Left renal pelvis (tissue), 4 donors: ENCODE measurements at places on chromosomes 7 and 10. TPM values are rescaled to one million over a fixed set of nuclear protein-coding genes. Genes with fewer than 3 reads are reported as not detected.

DNA sequence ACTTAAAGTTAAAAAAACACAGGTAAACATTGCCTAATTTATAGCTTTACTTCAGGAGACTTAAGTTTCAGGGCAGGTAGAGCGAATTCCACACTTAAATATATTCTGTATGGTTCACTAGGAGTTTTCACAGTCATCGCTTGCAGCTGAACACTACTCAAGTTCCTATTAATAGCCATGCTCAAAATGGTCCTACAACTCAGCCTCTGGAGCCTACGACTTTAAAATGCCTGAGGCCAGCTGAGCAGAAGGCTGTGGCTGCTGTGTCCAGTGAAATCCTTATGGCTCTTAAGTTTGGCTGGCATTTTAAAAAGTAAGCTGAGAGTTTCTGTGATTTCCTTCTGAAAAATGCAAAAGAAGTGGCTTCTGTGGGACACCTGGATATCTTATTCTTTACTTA lies 105.4 kb upstream of the GLI3 start:
- no peak for DNase-seq

GRCh38 chr7:74023092-74023536 lies 4.9 kb upstream of the ELN start:
- no peak for DNase-seq

IFIT1B gene
- not detected for polyA plus RNA-seq

DNA sequence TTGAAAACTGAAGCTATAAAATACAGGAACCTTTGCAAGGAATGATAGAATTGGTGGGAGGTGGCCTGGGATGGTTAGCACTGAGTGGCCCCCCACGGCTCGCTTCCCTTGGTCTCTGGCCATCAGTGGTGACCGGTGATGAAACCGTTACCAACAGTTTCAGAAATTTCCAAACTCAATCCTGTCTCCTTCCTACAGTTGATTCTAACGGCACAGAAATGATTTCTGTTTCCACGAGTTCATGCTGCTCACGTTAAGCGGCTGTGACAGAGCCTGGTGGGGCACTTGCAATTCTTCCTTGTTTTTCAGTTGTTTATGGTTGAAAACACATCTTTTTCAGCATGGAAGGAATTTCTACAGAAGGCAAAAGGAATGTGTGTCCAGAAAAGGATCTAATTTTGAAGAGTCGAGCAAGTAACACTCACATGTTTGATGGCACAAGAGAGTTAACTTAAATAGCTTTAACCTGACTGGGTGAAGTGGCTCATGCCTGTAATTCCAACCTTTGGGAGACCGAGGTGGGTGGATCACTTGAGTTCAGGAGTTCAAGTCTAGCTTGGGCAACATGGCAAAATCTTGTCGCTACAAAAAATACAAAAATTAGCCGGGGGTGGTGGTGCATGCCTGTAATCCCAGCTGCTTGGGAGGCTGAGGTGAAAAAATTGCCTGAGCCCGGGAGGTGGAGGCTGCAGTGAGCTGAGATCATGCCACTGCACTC lies 100.1 kb downstream of the DNAJB6 start:
- DNase-seq = no peak

LRRN3 gene
- 7.1 TPM for polyA plus RNA-seq

DNA sequence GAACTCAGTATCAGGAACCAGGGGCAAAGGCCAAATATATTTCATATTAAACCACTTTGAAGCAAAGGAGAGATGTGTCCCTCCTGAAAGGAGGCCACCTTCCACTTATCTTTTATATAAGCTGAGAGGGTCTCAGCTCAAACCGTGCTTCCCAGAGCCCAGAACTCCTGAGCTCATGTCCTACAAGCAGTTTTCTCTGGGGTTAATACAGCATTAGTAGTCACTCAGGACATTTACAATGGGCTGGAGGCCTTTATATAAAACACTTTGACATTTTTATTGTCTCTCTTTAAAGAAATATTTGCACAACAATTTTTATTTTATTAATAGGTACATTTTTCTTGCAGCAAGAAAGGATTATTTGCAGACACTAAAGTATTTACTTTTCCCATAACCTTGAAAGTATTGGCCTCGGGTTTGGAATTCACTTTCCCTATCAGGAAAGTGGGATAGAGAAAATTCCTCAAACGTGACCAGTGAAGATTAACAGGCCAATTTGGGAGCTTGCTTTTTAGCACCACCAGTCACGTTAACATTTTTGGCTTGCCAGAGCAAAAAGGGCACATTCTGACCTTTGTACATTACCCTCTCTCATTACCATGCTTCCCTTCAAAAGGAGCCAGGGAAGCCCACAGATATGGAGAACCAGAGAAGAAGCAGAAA lies 464.9 kb upstream of the NRP1 start:
- no peak for DNase-seq

GRCh38 chr10:48231178-48231577 lies 43.3 kb downstream of the FRMPD2 start:
- no peak for DNase-seq

GRCh38 chr7:26616235-26616634 lies 248.2 kb downstream of the SKAP2 start:
- no peak for DNase-seq

DNA sequence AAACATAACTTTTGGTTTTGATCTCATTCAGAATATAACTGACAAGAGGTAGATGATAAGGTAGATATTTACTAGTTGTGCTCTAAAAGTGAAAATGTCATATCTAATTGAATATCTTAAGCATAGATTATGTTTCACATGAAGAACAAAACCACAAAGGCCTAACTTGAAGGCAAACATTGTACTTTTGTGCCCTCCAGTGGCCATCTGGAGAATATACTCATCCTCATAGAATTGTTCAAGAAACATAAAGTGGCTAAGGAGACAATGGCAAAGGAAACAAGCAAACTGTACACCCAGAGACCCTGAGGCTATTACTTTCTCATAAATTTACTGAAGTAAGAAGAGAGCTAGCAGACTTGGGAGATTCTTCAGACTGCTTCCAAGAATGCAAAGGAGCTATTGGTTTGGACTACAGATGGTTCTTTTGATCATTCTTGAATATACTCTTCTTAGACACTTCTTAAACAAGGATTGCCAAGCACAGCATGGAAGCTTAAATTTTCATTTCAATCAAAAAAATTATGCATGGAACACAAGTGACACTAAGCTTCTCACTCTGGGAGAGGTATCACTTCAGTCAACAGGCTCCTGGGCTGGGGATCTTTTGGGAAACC lies 98.2 kb upstream of the DKK1 start:
- DNase-seq = peak; percentile 54

GRCh38 chr7:129665013-129665401 lies 53.5 kb downstream of the NRF1 start:
- no peak for DNase-seq

GRCh38 chr7:40530292-40530691 lies 395.5 kb downstream of the SUGCT start:
- no peak for DNase-seq

GJC3 gene
- polyA plus RNA-seq = 0.87 TPM

GRCh38 chr10:132111871-132112341 lies 46.2 kb downstream of the JAKMIP3 start:
- no peak for DNase-seq

DNA sequence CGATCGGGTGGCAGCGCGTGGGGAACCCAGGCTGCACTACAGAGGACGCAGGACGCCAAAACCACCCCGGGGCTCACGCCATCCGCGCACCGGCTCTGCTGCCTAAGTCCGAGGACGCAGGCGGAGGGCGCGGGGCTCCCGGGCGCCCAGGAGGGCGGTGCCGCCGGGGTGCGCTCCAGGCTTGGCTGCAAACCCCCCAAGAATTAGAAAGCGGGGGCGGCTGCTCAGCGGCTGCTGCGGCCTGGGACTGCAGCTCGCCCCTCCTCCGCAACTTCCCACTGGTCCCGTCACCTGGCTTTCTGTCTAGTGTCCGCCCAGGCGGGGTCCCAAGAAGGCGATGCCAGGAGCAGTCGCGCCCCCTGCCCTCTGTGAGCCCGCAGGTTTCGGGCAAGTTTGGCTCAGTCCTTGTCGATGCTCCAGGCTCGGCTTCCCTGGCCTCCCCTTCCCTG lies 1.7 kb upstream of the POU6F2 start:
- no peak for DNase-seq

CTAGE8 gene
- 3.5 TPM for polyA plus RNA-seq

TACC2 gene
- 35.3 TPM for polyA plus RNA-seq

- DNase-seq = no peak
These were observed 922.9 kb upstream of the LRRN3 start for GRCh38 chr7:110168010-110168409.

DNA sequence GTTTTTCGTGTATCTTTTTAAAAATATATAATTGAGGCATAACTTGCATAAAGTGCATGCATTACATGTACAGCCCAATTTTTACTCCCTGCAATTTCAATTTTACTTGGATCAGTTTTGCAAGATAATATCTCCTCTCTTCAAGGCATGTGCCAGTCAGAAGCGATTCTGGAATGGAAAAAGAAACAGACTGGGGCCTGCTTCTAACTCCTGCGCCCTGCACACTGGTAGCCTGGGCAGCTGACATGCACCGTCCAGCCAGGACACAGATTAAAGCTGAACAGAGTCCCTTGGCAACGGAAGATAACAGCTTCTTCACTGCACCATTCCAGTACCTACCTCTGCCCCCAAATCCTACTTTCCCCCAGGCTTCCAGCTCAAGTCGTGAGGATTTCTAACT lies 182.1 kb downstream of the FAM107B start:
- no peak for DNase-seq

DNA sequence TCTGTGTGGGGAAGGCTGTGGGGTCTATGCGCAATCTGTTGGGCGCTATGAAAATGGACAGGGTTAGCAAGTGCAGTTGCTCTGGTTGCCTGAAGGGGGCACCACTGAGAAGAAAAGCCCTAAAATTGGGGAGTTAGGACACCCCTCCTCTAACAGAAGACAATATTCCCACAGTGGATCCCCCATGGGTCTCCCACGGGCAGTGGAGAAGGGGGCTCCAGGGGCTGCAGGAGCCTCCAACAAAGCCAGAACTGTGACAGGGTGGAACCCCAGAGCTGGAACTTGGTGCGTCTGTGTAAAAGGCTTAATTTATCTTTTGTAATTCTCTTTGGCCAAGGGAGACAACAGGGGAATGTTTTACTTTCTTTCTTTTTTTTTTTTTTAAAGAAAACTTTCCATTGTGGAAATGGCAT lies 12.5 kb upstream of the COL13A1 start:
- no peak for DNase-seq

GRCh38 chr10:7403620-7404019 lies 7.2 kb downstream of the SFMBT2 start:
- no peak for DNase-seq

GRCh38 chr10:73843261-73843660 lies 31.1 kb downstream of the CAMK2G start:
- DNase-seq = no peak

DNA sequence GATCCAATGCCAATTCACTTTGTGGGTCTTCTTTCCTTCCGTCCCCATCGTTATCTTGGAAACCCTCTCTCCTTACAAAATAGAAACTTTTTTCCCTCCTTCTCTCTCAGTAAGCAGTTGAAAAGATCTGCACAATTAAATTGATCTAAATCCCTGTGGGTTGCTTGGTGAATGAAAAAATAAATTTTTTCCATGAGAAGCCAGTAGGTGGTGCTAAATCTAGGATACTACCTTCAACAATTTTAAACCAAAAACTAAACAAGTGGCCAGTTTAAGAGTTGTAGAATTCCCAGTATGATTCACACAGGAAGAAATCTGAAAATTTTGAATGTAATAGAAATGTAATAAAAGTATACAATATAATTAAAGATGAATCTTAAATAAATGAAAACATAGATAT lies 990.3 kb upstream of the ZNF722 start:
- DNase-seq = no peak

DNA sequence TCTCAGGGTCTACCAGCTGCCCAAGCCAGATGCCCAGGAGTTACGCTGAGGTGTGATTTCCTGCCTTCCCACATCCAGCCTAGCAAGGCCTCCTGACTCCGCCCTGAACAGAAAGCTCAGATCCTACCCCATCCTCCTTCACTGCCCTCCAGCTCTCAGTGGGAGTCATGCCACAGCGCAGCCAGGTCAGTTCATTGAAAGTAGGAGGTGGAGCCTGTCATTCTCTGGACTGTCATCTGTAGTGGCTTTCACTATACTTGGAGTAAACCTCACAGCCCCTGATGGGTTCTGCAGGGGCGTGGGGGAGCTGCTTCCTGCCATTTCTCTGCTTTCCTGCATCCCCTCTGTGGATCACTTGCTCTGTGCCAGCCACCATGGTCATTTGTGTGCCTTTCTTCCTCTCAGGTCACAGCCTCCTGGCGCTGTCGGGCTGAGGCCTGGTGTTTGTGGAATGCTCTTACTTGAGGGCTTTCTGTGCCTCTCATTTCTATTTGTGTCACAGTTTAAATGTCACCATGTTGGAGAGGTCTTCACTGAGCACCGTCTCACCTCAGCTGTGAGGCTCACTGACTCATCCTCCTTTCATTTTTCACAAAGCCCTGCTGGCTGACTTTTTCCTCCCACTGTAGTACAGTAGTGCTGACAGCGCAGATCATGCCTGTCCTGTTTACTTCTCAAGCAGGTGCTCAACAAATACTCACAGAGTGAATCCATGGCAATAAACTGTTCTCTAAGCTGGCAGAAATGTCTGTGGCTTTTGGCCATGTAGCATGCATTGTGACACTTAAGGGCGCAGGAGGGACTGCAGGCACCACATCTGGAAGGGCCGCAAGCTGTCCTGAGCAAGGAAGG lies 61.0 kb upstream of the TMEM248 start:
- DNase-seq = no peak

GRCh38 chr7:47759056-47759706 lies 177.3 kb upstream of the TNS3 start:
- no peak for DNase-seq
